ENCODE measurements at places on chromosomes 1 and 21.

- DNase-seq: no peak
- H3K4me1 ChIP-seq: peaks cover 3% of the 10 kb centered on the region
- no peak overlapping the region for H3K27ac ChIP-seq
- H3K27me3 ChIP-seq: peaks cover 9% of the 10 kb centered on the region
Observed at GRCh38 chr1:25194572-25195020, 37.7 kb downstream of the SYF2 start.

- H3K4me3 ChIP-seq: no peak overlapping the region
- H3K27me3 ChIP-seq: peaks cover 26% of the 10 kb centered on the region
- H3K36me3 ChIP-seq: no peaks in the 10 kb centered on the region
- peaks cover 5% of the 10 kb centered on the region for H3K4me1 ChIP-seq
- no peak overlapping the region for H3K27ac ChIP-seq
Observed at GRCh38 chr1:182397653-182398393, 2.6 kb downstream of the TEDDM1 start.

DNA sequence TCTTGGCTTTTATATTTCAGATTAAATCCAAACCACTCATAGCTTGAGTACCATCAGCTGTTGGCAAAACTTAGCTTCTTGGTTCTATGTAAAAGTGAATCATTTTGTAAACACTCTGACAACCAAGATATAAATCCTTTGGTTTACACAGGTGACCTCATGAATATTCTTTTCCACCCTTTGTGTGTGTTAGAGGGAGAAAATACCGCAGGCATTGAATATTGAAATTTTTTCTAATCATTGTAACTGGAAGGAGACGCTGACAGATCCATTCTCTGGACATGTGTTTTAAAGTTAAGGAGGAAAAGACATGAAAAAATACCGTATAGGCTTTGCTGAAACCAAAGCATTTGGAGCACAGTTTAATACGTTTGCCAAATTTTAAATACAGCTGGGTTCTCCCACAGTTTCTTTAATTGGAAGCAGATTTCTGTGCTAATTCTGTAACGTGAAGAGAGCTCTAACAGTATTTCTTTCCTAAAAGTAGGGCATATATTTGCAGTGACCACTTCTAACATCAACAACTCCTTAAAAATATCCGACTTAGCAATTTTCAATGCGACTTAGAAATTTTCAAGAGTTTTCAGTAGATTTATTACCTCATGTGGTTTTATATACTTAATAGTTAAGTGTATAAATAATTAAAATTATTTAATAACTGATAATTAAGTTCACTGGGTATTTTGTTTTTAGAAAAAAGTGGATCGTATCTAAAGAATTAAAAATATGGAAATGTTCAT is 388.2 kb downstream of the USP25 start:
- H3K36me3 ChIP-seq: no peaks in the 10 kb centered on the region
- no peak overlapping the region for H3K27ac ChIP-seq
- H3K4me3 ChIP-seq: no peak overlapping the region
- H3K27me3 ChIP-seq: no peaks in the 10 kb centered on the region

- peaks cover 5% of the 10 kb centered on the region for H3K27me3 ChIP-seq
- DNase-seq: no peak
- H3K27ac ChIP-seq: no peak overlapping the region
- no peaks in the 10 kb centered on the region for H3K4me1 ChIP-seq
- H3K36me3 ChIP-seq: no peaks in the 10 kb centered on the region
Observed at GRCh38 chr1:66119148-66119547, 326.5 kb downstream of the PDE4B start.

DNA sequence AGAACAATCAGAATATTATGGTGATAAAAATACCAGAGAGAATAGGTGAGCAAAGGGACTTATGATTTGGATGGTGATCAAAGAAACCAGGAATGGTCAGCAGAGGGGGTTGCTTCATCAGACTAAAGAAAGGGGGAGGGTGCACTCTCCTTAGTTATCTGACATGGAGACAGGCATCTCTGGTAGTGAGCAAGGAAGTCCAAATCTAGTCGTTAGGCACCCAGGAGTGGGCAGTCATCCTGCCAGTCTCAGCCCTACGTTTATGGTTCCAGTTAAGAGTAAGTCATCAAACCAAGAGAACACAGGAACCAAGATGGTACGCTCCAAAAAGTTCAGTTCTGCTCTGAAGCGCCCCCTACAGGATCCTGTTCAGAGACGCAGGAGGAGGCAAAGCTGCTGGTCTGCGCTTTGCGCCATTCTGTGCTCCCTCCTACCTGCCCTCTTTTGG is 28.6 kb downstream of the EBNA1BP2 start:
- H3K4me1 ChIP-seq: no peaks in the 10 kb centered on the region
- DNase-seq: no peak
- peaks cover 44% of the 10 kb centered on the region for H3K27me3 ChIP-seq
- H3K4me3 ChIP-seq: no peak overlapping the region

DNA sequence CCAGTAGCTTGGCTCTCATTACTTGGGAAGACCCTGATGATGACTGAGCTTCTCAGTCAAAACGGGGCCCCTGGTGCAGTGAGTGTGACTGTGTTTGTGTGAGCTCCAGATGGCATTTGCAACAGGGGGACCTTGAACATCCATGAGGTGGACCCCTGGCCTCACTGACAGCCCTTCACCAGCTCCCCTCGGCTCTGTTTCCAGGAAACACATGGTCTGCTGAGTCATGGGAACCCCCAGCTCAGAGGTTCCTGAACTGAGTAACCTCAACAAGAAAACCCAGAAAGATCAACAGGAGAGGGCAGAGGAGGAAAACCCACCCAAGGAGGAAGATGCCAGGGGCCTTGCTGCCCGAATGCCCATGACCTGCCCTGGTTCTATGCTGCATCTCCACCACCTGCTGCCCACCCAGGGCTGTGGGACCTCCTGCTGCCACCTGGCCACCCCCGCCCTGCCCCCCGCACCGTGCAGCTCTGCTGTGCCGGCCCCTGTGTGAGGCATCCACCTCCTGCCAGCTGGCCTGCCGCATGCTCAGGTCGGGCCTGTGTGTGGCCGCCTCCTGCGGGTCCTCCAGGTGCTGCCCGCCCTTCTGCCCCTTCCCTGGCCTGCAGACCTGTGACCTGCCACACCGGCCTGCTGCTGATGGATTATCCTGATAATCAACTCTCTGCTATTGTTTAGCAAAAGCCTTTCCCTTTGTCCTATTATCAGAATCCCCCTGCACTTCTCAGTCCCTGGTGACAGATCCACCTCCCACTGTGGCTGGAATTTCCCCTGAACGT is 4.2 kb upstream of the KRTAP12-1 start:
- no peaks in the 10 kb centered on the region for H3K36me3 ChIP-seq
- peak; percentile 7 for DNase-seq
- H3K27ac ChIP-seq: no peak overlapping the region
- peaks cover 6% of the 10 kb centered on the region for H3K4me1 ChIP-seq
- H3K4me3 ChIP-seq: no peak overlapping the region

DNA sequence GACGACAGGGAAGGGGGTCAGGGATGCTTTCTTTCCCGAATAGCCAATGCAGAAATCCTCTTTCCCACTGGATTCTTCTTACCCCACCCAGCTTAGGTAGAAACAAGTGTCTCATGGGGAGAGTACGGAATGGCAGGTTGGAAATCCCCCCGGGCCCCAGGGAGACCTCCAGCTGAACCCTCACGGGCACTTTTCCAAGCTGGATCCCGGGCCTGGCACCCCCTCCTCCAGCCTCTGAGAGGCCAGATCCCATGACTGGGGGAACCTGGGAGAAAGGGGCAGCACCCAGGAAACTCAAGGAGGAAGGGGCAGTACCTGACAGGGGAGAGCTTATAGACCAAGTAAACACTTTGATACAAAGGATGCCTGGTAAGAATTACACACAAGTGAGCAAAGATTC is 1.3 kb downstream of the PKP1 start:
- H3K27me3 ChIP-seq: peaks cover 46% of the 10 kb centered on the region
- no peaks in the 10 kb centered on the region for H3K4me1 ChIP-seq
- H3K27ac ChIP-seq: no peak overlapping the region
- DNase-seq: no peak

GRCh38 chr21:28256837-28257236 is 735.8 kb downstream of the LTN1 start:
- no peak overlapping the region for H3K4me3 ChIP-seq
- no peak for DNase-seq

DNA sequence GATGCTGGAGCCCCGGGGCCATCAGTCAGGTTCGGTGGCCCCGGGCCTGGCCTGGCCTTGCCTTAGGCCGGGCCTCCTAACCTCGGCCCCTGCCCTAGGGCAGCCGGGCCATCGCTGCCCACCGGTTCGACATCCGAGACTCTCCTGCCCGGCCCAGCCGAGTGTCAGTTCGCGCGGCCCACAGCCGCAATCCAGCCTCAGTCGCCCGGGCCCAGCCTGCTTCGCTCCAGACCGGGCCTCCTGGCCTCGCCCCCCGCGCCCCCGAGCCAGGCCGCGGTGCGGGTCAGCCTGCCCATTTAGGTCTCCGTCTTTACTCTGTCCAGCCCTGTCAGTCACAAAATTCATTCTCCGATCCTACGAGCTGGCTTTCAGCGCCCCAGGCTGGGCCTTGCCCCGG is 777 bp downstream of the LRRC41 start:
- no peaks in the 10 kb centered on the region for H3K27me3 ChIP-seq
- H3K4me1 ChIP-seq: peaks cover 35% of the 10 kb centered on the region
- DNase-seq: peak; percentile 46
- peaks cover 41% of the 10 kb centered on the region for H3K36me3 ChIP-seq

- no peaks in the 10 kb centered on the region for H3K27me3 ChIP-seq
- no peak for DNase-seq
- H3K4me3 ChIP-seq: no peak overlapping the region
- no peak overlapping the region for H3K27ac ChIP-seq
Observed at GRCh38 chr1:119291611-119292206, 76.9 kb upstream of the HAO2 start.

- H3K4me1 ChIP-seq: peaks cover 3% of the 10 kb centered on the region
- H3K27me3 ChIP-seq: no peaks in the 10 kb centered on the region
- H3K36me3 ChIP-seq: peaks cover 24% of the 10 kb centered on the region
- H3K27ac ChIP-seq: no peak overlapping the region
- no peak for DNase-seq
Observed at GRCh38 chr1:51750218-51750617, 128.3 kb downstream of the NRDC start.

DNA sequence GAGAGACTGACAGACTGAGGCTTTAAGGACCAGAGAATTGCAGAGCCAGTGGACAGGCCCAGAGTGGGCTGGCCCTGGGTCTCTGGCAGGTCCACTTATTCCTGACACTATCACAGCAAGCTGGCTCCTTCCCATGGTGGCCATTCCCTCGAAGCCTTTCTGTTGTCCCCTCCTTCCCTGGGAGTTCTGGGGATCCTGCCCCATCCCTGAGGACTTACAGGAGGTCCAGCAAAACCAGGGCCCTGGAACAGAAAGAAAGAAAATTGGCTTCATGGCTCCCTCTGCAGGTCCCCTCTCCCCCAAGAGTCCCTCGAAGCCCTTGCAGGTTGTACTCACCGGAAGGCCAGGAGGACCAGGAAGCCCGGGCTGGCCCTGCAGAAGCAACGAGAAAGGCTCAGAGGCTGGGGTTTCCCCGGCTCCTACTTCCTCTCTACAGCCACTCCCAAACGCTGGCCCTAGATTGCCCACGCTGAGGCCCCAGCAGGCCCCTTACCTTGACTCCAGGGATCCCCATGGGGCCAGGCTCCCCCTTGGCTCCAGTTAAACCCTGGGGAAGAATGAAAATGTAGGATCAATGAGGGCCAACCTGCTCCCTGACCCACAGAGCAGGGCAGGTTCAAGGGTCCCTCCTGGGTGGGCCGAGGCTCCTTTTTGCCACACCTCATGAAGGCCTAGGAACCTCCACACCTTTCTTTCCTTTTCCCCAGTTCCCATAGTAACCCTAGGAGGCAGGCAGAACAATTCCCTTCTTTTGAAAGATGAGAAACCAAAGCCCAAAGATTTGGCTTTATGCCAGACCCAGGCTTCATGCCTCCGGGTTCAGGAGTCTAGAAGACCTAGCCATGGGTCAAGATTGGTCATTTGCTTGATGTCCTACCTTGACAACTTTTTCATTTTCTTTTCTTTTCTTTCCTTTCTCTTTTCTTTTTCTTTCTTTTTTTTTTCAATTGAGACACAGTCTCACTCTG is 4.6 kb downstream of the COL9A2 start:
- peaks cover 28% of the 10 kb centered on the region for H3K4me1 ChIP-seq
- H3K4me3 ChIP-seq: peak overlapping the region; percentile 47
- no peaks in the 10 kb centered on the region for H3K36me3 ChIP-seq
- H3K27ac ChIP-seq: peak overlapping the region; percentile 47
- DNase-seq: no peak

DNA sequence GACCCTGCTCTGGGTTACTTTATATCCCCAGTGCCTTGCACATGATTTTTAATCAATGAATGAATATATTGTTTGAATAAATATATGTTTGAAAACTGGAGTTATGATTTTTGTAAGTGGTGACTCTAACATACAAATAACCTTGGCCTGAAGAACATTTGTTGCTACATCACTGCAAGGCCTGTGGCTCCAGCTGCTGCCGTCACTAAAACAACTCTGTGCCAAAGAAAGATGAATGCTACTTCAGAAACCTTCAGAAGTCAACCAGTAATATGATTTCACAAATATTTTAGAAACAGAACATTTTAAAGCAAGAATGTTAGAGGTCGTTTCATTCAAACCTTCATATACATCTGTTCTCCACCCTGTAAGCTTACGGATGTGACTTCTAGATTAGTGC is 60.6 kb upstream of the SEC16B start:
- H3K27me3 ChIP-seq: no peaks in the 10 kb centered on the region
- DNase-seq: no peak
- H3K36me3 ChIP-seq: no peaks in the 10 kb centered on the region
- no peak overlapping the region for H3K4me3 ChIP-seq

DNA sequence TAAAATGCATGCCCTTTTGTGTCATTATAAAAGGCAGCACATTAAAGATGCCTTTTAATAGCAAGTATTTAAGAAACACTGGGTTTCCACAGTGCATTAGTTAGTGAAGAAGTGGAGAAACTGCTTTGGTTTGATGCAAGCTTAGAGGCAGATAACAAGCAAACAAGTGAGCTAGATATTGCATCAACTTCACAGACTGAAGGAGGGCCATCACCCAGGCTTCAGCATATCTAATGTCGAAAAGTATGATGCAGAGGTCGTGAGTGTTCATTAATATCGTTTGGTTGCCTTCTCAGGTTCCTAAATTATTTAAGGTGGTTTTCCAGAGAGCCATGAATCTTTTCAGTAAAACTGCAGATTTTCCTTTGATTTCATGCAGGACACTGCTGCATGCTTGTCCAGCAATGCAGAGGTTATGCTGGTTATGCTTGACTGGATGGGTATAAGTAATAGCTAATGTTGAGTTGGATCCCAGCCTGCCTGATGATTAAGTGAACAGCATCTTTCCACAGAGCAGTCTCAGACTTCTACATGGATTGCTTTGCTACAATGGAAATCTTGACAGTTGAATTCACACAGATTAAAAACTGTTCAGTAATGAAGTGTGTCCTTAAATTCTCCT is 69.7 kb upstream of the IPO9 start:
- DNase-seq: no peak
- H3K27me3 ChIP-seq: peaks cover 22% of the 10 kb centered on the region
- H3K36me3 ChIP-seq: no peaks in the 10 kb centered on the region
- no peak overlapping the region for H3K4me3 ChIP-seq
- H3K27ac ChIP-seq: no peak overlapping the region

DNA sequence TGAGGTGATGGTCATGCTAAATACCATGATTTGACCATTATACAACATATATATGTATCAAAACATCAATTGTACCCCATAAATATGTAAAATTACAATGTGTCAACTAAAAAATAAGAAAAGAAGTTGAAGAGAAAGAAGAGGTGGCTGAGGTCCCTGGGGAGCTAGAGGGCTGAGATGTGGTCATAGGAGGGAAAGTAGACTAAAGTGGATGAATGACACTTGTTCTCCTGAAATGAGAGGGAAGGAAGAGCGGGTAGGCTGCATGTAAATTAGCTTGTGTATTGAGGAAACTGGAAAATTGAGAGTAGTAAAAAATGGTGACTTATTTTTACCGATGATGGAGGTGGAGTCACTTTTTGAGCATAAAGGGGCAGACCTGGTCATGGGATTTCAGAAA is 117.0 kb downstream of the ST6GALNAC3 start:
- no peak overlapping the region for H3K4me3 ChIP-seq
- H3K4me1 ChIP-seq: no peaks in the 10 kb centered on the region
- no peak for DNase-seq
- no peak overlapping the region for H3K27ac ChIP-seq
- no peaks in the 10 kb centered on the region for H3K27me3 ChIP-seq
- H3K36me3 ChIP-seq: no peaks in the 10 kb centered on the region
